ENCODE measurements at places on chromosomes 16 and 17.

GRCh38 chr17:75153780-75154194 lies 525 bp downstream of the JPT1 start:
- DNase-seq, result no peak

DNA sequence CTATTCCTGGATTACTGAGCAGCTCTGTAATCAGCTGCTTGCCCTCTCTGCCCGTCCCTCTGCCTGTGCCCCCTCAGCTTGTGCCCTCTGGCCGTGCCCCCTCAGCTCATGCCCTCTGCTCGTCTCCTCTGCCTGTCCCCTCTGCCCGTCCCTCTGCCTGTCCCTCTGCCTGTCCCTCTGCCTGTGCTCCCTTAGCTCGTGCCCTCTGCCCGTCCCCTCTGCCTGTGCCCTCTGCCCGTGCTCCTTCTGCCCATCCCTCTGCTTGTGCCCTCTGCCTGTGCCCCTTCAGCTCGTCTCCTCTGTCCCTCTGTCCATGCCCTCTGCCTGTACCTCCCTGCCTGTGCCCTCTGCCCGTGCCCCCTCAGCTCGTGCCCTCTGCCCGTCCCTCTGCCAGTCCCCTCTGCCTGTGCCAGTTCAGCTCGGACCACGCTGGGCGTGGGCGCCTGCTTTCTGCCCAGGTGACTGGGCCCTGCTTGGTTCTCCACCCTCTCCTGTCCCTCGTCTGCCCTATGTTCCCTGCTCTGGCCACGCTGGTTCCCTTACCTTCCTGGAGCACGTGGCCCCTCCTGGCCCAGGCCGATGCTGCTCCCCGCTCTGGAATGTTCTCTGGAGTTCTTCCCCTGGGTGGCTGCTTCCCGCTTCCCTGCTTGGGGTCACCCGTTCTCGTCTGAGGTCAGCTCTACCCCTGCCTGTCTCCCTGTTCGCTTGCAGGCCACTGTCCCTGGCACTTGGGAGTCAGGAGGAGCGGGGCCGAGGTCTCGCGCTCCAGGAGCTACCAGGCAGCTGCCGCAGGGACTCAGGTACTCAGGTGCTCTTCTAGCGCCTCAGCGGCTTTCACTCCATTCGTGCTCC lies 63.9 kb downstream of the BANP start:
- DNase-seq, result no peak

DNA sequence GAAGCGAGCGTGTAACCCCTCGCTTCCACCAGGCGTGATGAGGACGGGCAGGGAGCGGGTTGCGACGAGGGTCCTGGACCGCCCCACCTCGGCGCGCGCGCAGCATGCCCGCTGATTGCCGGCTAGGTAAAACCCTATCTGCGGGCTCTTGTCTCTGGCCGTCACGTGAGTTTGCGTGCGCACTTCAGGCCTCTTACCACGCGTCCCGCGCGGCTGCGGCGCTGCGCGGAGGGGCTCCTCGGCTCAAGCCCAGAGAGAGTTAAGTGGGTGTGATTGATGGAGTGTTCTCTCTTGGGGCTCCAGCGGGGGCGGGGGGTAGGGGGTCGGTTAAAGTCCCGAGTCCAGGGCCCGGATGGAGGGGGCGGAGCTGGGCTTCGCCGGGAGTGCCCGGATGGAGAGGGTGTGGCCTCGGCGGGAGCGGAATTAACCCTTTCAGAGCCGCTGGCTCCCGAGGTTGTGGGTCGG lies 7.9 kb downstream of the KDM6B start:
- peak; percentile 91 for DNase-seq

DNA sequence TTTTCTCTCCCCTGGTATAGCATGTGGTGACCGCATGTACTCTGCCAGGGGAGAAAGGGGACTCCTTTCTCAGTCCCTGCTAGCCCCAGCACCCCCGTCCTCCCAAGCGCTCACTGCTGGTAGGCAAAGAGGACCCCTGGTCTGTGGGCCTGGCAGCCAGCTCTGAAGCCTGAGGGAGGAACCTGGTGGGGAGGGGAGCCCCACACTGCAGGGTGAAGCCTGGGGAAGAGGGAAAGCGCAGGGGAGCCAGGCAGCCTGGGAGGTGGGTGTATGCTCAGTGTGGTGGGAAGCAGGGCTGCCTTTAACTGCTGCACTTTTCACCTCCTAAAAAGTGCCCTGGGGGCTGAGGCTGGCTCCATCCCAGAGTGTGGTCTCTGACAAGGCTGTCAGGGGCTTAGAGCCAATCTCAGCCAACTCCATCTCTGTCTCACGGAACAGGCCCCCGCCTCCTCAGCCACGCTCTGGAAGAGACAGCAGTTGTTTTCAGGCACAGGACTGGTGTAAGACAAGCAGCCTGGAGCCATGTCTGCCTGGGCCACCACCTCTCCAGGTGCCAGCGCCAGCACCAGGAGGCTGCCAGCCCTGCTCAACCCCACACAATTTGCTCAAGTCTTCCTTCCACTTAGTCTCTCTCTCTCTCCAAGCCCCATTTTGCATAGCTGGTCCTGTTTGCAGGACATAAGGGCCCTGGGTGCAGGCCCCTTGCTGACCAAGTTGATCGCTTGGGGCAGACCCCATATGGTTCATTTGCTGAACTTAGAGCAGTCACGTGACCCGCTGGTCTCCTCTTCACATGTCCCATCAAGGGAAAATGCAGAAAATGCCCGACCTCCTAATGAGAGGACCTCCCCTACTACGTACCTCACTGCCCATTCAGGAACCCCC lies 14.7 kb upstream of the TBX2 start:
- DNase-seq, result no peak

DNA sequence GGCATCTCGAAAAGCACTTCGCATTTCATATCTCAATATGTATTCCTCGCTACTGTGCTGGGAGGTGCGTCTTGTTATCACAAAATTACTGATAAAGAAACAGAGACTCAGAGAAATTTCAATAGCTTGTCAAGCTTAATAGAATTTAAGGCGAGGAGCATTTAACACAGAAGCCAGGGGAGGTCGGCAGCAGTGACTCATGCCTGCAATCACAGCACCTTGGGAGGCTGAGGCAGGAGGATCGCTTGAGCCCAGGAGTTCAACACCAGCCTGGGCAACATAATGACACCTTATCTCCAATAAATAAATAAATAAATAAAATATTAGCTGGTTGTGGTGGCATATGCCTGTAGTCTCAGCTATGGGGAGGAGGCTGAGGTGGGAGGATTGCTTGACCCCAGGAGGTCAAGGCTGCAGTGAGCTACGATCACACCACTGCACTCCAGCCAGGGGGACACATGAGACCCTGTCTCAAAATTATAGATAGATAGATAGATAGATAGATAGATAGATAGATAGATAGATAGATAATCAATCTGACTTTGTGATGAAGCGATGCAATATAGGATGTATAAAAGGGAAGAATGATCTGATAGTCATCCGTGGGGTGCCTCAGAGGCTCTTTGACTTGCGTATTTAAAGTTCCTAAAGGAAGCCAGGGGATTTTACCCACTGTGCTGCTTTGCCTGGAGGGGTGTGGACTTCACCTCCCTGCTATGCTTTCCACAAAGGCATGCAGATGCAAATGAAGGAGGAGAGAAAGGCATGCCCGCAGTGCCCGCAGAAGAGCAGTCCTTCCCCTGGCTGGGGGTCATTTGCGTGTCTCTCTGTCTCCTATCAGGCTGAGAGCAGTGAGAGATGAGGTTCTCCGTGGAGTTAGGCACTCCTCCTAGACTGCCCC lies 15.9 kb upstream of the USP10 start:
- DNase-seq, result no peak

GRCh38 chr16:58862334-58863021 lies 128.4 kb upstream of the GOT2 start:
- DNase-seq, result no peak

- no peak for DNase-seq
These were observed 55.0 kb downstream of the NT5M start for GRCh38 chr17:17358060-17358751.

DNA sequence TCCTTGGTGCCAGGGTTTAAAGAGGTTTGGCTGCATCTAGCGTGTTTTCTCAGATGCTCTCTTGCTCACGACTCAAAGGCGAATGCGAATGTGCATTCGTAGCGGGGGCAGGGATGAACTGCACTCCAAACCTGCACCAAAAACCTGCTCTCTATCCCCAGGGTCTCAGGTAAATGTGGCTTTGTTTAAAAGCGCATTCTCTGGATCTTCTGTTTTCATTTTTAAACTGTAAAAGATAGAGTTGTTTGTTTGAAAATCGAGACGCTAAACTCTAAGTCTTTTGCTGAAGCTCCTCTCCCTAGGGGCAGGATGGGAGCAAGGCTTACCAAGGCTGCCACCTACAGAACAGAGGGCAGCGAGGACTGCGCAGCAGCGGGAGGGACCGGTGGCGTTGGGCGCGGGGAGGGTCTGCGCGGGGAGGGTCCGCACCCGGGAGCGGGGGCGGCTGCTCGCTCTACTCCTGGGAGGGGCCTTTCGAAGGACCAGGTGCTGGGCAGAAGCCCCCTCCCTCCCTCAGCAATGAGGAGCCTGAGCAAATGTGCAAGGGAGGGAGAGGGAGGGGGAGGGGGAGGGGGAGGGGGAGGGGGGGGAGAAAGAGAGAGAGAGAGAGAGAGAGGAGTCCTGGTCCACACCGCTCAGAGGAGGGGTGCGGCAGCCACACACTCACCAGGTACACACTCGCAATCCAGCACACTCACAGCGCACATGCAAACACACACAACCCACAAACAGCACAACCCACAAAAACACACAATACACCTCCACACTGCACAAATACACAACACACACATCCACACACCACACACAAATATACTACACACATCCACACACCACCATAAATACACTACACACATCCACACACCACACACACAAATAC lies 142.8 kb downstream of the GRIN2A start:
- no peak for DNase-seq

DNA sequence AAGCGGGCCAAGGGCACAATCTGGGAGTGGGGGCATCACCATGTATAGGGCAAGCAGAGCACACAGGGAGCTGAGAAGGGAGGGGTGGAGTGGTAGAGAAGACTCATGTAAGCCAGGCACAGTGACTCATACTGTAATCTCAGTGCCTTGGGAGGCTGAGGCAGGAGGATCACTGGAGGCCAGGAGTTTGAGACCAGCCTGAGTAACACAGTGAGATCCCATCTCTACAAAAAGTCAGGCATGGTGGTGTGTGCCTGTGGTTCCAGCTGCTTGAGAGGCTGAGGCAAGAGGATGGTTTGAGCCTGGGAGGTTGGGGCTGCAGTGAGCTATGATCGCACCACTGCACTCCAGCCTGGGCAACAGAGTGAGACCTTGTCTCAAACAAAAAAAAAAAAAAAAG lies 40.8 kb downstream of the ARHGAP27 start:
- no peak for DNase-seq

GRCh38 chr17:82836823-82837357 lies 2.9 kb downstream of the ZNF750 start:
- peak; percentile 49 for DNase-seq

GRCh38 chr16:17229766-17230165 lies 241.0 kb downstream of the XYLT1 start:
- no peak for DNase-seq

DNA sequence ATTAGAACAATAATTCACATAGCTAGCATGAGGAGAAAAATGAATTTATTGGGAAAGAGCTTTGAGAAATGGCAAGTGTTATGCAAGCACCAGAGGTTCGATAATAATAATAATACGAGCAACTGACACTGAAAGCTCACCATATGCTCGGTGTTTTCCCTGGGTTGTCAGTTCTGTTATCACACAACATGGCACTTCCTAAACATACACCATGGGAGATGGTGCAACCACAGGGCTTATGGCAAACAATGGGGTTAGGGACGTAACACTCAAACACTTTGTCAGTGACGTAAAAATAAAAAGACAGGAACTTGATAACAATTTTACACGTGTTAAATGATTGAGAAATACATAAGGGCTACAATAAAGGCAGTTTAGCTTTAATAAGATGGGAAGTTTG lies 23.7 kb downstream of the OR1D5 start:
- DNase-seq, result peak; percentile 78

DNA sequence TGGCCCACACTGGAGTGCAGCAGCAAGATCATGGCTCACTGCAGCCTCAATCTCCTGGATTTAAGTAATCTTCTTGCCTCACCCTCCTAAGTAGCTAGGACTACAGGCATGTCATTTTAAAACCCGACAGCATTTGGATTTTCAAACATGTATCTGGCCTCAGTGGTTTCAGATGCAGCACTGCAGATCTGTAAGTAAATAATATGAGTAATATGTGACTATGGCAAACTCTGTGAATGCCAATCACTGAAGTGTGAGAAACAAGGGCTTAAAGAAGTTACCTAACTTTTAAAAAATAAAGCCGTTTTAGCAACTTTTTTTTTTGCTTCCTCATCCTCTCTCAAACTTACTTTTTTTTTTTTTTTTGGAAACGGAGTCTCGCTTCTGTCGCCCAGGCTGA lies 11.9 kb downstream of the CEP20 start:
- DNase-seq, result no peak

GRCh38 chr16:84628226-84628731 lies 10.4 kb upstream of the COTL1 start:
- no peak for DNase-seq

GRCh38 chr16:57077714-57078113 lies 14.7 kb upstream of the CPNE2 start:
- DNase-seq, result no peak

DNA sequence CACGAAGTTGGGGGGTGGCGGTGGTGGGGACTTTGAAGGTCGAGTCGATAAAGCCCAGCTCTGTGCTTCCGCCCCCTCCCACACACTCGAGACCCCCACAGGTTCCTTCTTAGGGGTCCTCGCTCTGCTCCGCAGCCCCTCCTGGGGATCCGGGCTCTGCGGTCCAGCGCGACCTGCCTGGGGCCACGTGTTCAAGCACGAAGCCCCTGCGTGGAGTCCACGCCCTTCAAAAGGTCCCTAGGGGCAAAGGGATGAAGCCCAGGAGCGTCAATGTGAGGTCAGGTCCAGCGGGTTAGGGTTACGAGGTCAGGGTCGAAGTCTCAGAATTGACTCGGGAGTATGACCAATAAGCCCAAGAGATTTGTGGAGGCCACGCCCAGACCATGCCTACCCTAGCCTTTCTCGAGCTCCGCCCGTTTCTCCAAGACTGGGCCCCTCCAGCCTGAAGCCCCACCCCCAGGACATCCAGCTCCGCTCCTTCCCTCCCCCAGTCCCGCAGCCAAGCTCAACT lies 786 bp upstream of the CACNA1G start:
- peak; percentile 56 for DNase-seq

- DNase-seq, result no peak
These were observed 161.5 kb upstream of the TOX3 start for GRCh38 chr16:52708476-52708875.

DNA sequence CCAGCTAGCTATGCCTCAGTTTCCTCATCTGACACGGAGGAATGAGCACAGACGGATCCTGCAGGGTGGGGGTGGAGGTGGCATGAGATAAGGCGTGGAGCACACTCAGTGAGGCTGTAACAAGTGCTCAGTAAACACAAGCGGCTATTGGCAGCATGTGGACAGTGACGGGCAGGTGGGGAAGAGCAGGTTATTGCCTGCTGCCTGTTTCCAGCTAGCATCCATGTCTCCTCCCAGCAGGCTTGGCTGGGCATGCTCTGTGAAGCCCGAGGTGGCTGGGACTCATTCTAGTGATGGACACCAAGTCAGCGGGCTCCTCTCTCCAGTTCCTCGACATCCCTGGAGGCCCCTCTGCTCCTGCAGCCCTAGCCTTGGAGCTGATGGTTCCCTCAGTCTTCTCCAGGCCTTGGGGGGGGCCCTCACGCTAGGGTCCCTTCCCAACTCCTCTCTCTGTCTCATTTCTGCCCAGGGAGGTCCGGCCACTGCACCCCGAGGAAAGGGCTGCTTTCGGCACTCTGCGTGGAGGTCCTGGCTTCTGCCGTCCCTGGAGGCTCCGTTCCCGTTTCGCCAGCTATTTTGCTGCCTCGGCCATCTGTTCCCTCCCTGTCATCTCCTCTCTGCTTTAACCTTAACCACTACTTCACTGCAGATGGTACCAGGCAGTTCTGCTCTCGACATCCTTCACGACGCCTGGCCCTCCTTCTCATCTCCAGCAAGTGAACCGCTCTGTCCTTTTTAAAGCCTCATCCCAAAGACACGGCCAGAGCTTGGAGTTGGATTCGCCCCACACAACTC lies 6.2 kb downstream of the RTN4RL1 start:
- DNase-seq, result no peak
